ENCODE measurements at places on chromosomes 1 and 21.

GRCh38 chr1:162498496-162498810 lies 835 bp downstream of the UHMK1 start:
- peak; percentile 59 for DNase-seq

GRCh38 chr21:29423099-29423870 lies 124.6 kb downstream of the BACH1 start:
- DNase-seq = no peak

GRCh38 chr1:177305040-177306018 lies 134.6 kb downstream of the BRINP2 start:
- DNase-seq = no peak

DNA sequence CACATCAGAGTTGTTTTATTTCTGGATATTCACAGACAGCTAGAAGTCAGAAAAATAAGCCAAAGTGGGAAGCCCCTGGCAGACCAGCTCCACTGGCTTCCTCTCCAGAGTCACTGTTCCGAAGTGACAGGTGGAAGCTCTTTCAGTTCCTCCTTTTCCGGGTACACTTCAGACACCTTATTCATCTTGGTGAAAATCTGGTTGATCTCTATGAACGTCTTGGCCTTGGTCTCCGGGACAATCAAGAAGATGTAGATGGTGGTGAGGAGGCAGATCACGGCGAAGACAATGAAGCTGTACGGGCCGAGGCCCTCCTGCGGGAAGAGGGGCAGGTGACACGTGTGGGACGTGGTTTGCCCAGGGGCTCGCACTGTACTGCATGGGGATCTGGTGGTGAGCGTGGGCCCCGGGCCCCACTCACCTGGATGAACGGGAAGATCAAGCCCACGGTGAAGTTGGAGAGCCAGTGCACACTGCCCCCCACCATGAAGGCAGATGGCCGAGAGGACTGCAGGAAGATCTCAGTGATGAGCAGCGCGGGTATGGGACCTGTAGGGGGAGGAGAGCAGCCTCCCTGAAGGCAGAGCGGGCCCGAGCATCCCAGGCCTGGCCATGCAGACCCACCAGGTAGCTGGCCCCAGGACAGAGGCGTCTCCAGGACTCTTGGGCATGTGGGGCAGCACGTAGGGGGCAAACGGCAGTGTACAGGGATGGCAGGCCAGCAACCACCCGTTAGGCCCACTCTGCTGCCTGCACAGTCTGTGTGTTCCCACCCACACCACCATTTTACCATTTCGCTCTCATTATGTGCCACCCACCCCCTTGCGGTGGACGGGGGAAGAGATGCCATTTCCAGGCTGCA lies 11.5 kb upstream of the SLC2A7 start:
- no peak for DNase-seq

- DNase-seq = no peak
Observed at GRCh38 chr1:99456536-99456935, 189.4 kb upstream of the PALMD start.

DNA sequence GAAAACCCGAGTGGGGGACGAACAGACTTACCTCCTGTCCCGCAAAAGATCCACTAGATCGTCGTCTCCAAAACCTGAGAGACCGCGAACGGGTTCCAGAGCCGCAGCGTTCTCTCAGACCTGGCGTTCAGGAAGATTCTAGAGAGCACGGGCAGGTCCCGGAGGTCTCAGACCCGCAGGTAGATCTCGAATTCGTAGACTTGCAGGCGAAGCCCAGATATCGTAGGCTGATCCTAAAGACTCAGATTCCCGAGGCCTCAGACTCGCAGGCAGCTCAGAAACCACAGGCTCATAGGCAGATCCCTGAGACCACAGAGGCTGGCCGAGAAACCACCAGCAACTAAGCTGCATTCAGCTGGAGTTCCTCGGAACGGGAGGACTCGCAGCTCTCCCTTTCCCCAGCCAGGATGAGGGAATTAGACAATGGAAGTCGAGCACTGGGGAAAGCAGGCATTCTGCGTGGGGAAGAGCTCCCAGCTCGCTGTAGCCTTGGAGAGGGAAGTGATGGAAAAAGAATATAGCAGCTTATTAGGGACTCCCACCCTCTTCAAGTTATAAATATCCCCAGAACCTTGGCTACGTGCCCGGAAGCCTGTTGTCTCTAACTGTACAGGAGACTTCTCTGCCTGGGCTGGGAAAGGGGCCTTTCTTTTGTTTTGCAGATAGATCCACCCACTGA lies at the start of gene ZNF436:
Gene ZNF436, minus strand, starts transcription at position 502 of the 679 bp plus-strand sequence. CDS start 1,831 bp downstream, outside the sequence.
- DNase-seq = peak; percentile 60

- DNase-seq = no peak
Observed at GRCh38 chr21:41707231-41707959, 59.5 kb downstream of the RIPK4 start.

GRCh38 chr21:44919913-44920693 lies 596 bp downstream of the ITGB2 start:
- no peak for DNase-seq

DNA sequence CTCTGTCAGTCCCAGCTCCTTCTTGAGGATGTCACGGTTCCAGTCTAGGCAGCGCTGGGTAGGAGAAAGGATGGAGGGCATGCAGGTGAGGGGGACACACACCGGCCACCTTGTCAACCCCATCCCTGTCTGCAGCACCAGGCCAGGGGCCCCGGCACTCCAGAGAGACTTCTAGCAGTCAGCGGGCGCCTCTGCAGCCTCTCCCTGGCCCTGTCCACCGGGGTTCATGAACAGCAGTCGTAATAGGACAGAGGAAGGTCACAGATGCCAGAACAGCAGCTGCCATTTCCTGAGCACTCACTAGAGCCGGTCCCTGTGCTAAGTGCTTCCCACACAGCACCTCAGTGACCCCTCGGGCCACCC lies 16.3 kb upstream of the SDHB start:
- DNase-seq = no peak

- no peak for DNase-seq
Observed at GRCh38 chr1:205248793-205249601, 21.3 kb downstream of the TMCC2 start.

GRCh38 chr1:216464489-216464888 lies 41.2 kb upstream of the USH2A start:
- DNase-seq = peak; percentile 14

DNA sequence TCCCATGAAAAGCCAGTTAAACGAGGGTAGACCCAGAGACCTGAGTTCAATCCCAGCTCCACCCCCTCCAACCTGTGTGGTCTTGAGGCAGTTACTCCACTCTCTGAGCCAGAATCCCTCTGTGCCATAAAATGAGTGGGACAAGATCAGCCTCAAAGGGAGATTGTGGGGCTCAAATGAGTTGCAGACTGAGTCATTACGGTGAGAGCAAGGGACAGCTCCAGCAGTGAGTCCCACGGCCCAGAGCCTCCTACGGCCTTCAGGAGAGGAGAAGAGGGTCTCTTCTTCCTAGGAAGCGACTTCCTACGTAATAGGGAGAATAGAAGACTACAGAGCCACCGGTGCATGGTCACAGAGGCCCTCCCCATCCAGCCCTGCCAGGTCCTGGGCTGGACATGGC lies 6.7 kb upstream of the CAMK2N1 start:
- DNase-seq = no peak
